ENCODE measurements at places on chromosomes 6 and 20. TPM values are rescaled to one million over a fixed set of nuclear protein-coding genes. Genes with fewer than 3 reads are reported as not detected.

RFX6 gene
- not detected for total RNA-seq

EPHA7 gene
- total RNA-seq = 4.0 TPM

TAF4 gene
- total RNA-seq = 7.8 TPM

COL10A1 gene
- total RNA-seq = not detected

LY6G6C gene
- total RNA-seq = not detected

MSH5 gene
- 2.6 TPM for total RNA-seq

SLC16A10 gene
- total RNA-seq = 5.1 TPM

DNA sequence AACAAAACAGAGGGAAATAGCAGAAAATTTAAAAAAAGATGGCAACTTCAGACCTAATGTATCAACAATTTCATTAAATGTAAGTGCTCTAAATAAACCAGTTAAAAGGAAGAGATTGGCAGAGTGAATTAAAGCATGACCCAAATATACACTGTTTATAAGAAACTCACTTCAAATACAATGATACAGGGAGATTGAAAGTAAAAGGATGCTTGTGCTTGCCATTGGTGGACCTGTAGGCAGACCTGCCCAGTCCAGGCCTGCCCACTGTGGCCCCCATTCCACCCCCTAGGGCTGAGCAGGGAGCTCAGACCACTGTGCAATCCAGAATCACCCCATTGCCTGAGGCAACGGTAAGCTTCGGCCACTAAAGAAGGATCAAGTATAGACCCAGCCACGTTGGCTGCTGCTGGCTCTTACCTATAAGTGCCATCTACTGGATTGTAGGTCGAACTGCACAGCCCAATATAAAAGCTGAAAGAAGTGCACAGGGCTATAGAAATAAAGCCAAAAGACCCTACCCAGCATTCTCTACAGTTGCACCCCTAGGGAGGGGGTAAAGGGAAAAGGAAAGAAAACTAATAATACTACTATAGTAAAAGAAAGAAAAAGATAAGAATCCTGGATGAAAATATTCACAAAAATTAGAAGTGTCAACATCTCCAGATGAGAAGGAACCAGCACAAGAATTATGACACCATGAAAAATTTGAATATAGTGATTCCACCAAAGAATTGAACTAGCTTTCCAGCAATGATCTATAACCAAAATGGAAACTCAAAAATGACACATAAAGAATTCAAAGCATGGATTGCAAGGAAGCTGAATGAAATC, 36.1 kb downstream of the PSMB1 start:
- no peak overlapping the region for H3K4me3 ChIP-seq
- no peaks in the 10 kb centered on the region for H3K4me1 ChIP-seq
- no peaks in the 10 kb centered on the region for H3K36me3 ChIP-seq
- no peak overlapping the region for H3K27ac ChIP-seq
- DNase-seq = peak; percentile 41

GRCh38 chr6:155970876-155971708, 515.5 kb upstream of the NOX3 start:
- no peak for DNase-seq
- no peaks in the 10 kb centered on the region for H3K4me1 ChIP-seq
- no peak overlapping the region for H3K27ac ChIP-seq
- H3K4me3 ChIP-seq = no peak overlapping the region
- no peaks in the 10 kb centered on the region for H3K36me3 ChIP-seq

- DNase-seq = no peak
- H3K4me3 ChIP-seq = no peak overlapping the region
Measured at GRCh38 chr6:69663215-69663614, 133.6 kb downstream of the LMBRD1 start.

DNA sequence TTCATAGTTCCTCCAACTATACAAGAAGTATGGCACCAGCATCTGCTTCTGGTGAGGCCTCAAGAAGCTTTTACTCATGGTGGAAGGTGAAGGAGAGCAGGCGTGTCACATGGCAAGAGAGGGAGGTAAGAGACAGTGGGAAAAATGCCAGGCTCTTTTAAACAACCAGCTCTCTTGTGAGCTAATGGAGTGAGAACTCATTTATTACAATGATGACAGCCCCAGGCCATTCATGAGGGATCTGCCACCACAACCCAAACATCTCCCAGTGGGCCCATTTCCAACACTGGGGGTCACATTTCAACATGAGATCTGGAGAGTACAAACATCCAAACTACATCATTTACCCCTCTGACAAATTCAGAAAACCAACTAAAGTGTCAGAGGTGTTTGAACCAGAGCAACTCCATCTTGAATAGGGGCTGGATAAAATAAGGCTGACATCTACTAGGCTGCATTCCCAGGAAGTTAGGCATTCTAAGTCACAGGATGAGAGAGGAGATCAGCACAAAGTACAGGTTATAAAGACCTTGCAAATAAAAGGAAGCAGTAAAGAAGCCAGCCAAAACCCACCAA, 2.2 kb upstream of the UBD start:
- no peak overlapping the region for H3K27ac ChIP-seq
- H3K4me3 ChIP-seq = no peak overlapping the region
- no peaks in the 10 kb centered on the region for H3K4me1 ChIP-seq
- H3K27me3 ChIP-seq = no peaks in the 10 kb centered on the region
- H3K36me3 ChIP-seq = no peaks in the 10 kb centered on the region

DNA sequence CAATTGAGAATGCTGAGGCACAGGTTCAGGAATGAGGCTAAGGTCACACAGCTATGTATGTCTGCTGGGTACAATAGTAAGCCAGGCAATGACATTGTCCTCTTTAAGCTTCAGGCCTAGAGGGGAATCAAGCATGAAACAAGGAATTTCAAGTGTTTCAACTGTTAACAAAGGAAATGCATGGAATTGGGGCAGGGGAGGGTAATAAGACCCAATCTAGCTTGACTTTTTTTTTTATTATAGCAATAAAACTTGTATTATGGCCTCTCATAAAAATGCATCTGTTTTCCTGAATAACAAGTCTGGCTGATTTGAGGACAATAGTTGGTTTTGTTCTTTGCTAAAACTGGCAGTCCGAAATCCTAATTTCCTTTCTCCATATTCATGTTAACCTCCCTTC, 336.7 kb downstream of the CBLN4 start:
- no peaks in the 10 kb centered on the region for H3K36me3 ChIP-seq
- no peak overlapping the region for H3K27ac ChIP-seq
- DNase-seq = no peak
- H3K4me1 ChIP-seq = no peaks in the 10 kb centered on the region

GRCh38 chr6:157020398-157020797, 243.2 kb downstream of the ARID1B start:
- peaks cover 19% of the 10 kb centered on the region for H3K4me1 ChIP-seq
- peak overlapping the region; percentile 100 for H3K27ac ChIP-seq
- no peaks in the 10 kb centered on the region for H3K27me3 ChIP-seq
- DNase-seq = no peak

DNA sequence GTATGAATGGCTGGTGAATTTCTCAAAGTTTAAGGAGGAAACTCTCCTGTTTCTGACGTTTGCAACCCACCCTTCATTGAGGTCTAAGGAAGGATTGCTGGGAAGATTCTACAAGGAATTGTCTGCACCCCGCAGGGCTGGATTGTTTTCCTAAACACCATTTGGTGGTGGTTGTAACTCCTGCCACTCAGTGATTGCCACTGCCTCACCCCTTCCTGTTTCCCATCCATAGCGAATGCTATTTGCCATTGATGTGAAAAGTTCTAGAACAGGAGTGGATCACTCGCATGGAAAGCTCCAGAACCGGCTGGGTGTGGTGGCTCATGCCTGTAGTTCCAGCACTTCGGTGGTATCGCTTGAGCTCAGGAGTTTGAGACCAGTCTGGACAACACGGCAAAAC, 8.7 kb upstream of the DSP start:
- peaks cover under 1% of the 10 kb centered on the region for H3K4me1 ChIP-seq
- no peaks in the 10 kb centered on the region for H3K36me3 ChIP-seq
- no peak for DNase-seq
- no peak overlapping the region for H3K4me3 ChIP-seq
- no peak overlapping the region for H3K27ac ChIP-seq

DNA sequence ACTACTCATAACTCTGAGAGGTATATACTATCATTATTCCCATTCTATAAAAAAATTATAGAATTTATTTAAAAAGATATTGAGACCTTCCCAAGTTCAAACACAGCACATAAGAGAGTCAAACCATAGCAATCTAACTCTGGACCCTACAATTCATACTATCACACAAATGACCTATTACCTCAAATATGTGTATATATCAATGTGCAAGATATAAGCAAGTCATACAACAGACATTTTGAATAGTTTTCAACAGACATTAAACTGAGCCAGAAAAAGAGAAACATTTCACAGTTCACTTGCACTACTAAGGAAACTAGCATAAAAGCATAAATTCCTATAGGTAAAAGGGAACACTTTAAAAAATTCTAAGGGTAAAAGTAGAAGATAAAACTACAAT, 11.7 kb downstream of the PHIP start:
- peaks cover 6% of the 10 kb centered on the region for H3K36me3 ChIP-seq
- DNase-seq = no peak
- peaks cover 3% of the 10 kb centered on the region for H3K4me1 ChIP-seq

DNA sequence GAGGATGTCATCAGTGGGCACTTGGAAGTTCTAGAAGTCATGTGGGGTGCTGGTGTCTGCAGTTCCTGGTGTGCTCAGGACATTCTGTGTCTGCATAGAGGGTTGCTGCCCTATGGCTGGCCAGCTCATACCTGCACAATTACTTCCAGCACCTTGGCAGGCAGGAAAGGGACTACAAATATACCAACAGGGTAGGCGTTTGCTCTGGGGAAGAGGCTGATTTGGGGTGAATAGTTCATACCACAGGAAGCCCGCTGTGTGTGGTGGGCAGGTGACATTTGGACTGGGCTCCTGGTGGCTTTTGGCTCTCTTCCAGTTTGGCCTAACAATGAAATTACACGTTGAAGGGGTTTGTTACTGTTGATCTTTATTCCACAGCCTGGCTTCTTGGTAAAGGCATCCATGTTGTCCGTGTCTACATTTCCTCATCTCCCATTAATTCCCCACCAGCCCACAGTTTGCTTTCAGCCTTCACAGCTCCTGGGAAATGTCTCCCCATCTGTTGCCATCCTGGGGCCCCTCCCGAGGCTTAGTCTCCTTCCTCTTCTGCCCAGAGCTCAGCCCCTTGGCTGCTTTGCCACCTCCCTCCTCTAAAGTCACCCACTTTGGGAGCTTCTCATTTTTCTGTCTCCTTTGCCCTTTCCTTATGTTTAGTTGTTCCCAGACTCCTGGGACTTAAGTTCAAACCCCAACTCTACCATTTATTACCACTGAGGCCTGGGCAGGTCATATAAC, 88.1 kb downstream of the RSPH3 start:
- no peaks in the 10 kb centered on the region for H3K4me1 ChIP-seq
- H3K27ac ChIP-seq = no peak overlapping the region
- H3K4me3 ChIP-seq = no peak overlapping the region
- no peaks in the 10 kb centered on the region for H3K27me3 ChIP-seq

Measured in heart left ventricle (tissue), 16 donors.